ENCODE measurements at places on chromosomes 13 and 19.

DNA sequence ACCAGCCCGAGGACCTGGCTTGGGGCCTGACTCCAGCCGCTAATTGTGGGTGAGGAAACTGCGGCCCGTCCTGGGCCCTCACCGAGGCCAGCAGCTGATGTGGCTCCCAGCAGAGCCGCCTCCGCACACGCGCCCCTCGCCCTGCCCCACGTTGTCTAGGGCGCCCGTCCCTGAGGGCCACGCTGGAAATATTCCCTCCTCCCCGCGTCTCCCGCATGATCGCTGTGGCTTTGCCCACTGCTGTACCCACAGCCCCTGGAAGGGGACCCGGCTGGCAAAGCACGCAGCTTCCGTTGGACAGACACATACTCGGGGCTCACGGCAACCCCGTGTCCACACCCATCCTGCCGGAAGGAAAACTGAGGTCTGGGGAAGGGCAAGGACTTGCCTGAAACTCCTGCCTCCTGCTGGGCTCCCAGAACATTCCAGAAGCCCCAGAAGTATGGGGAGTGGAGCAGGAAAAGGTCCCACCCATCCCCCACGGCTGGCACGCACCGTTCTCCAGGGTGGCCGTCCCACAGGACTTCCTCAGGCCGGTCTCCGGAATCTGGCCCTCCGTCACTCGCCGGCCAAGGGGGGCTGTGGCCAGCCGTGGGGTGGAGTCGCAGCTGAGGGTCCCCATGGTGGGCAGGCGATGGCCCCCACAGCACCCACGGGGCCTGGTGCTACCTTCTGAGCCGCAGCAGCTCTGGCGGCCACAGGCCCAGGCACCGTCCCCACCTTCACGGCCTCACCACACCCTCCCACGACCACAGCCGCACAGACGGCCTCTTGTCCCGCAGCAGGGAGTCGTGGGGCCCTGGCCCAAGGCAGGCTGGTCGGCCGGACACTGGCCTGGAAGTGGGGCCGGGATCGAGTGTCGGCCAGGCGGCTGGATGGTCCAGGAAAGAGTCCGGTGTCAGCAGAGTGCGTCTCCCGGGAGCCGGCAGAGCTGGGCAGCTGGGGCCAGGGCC lies 13.6 kb upstream of the SHC2 start:
- no peak for DNase-seq

GRCh38 chr13:34017231-34017630 lies 199.3 kb downstream of the RFC3 start:
- no peak for DNase-seq

DNA sequence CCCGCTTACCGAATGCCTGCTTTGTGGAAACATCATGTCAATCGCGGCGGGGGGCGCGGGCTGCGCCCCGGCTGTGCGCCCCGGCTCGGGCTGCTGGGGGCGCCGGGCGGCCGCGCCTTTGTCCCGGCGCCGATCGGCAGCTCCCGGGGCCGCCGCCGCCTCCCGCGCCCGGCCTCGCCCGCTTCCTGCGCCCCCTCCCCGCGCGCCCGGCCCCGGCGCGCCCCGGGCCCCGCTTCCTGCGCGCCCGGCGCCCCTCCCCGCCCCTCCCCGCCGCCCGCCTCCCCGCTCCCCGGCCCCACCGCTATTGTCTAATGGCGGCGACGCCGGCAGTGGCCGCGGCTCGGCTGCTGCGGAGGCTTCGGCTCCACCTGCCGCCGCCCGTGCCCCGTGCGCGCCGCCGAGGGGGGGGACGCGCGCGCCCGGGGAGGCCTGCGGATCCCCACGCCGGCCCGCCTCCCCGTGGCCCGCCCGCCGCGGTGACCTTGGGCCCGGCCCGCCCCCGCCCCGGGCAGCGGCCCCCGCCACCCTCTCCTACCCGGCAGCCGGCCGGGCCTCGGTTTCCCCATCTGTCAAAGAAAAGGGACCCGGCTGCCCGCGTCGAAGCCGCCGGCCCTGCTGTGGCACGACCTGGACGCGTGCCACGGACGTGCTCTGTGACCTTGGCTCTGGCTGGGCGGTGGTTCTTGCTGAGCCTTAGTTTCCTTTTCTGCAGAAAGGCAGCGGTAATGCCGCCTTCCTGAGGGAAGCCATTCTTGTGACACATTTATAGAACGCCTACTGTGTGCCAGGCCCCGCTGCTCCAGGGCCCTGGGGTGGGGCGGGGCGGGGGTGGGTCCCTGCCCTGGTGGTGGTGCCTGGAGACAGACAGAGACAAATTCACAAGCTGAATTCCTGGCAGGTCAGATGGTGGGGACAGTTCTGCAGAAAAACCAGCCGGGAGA lies at the start of gene TLE5:
TSS of gene TLE5 (minus strand) at position 331 of the 941 bp plus-strand sequence. CDS start at position 36, 295 bp downstream.
- DNase-seq = no peak

DNA sequence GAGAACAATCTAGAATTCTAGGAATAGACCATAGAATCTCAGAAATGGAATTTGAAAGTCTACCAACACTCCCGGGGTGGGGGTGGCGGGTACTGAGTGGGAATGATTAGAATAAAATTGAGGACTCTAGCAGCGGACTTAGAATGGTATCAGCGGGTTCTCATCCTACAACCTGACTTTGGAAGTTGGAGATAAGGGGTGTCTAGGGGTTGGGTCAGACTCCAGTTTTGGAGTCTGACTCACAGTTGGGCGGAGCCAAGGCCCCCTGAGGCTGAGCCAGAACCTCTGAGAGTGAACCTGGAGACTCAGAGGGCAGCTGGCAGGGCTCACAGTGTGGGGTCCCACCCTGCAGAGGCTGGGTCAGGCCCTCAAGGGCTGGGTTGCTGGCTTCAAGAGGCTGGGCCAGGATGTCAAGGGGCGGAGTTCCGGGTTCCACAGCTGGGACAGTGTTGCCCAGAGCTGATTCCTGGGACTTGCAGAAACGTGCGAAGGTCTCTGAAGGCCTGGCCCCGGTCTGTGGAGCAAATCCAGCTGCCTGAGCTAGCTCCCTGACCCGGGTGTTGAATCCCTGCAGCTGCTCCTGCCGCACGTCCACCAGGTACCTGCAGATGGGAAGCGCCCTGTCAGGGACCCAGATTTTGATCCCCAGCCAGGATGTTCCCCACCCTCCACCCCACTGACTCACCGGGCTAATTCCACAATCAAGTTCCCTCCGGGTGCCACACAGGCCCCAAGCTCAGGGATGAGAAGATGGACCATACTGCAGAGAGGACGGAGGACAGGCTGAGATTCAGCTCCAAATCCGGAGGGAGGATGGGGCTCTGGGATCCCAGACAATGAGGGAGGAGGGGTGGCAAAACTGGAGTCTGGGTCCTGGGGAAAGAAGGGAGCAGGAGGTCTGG lies 1.6 kb upstream of the TNNI3 start:
- no peak for DNase-seq

DNA sequence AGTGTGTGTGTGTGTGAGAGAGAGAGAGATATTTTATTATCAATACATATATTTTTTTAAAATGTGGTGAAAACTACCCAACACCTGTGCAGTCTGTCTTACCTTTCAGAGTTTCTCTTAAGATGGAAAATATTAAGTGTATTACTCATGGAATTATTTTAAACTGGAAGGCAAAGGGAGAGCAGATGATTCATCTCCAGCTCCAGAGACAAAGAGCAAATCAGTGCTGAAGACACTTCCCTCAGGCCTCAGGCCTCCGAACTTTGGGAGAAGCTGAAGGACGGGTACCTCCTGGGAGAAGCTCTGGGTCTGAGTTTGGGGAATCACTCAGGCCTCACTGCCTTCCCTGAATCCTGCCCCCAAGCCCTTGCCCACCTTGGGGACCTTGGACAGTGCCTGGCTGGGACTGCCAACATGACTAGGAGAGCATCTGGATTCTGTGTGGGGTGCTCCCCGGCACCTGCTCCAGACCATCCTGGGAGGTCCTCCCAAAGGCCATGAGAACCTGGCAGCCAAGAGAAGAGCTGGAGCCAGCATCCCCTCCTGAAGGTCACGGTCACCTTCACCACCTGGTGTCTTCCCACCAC lies 170.4 kb upstream of the UBL3 start:
- no peak for DNase-seq

- DNase-seq = no peak
Observed at GRCh38 chr13:60170414-60170813, 6.7 kb upstream of the DIAPH3 start.

GRCh38 chr13:100511466-100511865 lies 77.1 kb downstream of the GGACT start:
- no peak for DNase-seq

GRCh38 chr13:80475718-80476117 lies 134.8 kb upstream of the SPRY2 start:
- DNase-seq = no peak

- DNase-seq = no peak
Observed at GRCh38 chr13:26423629-26424028, 133.9 kb upstream of the WASF3 start.

DNA sequence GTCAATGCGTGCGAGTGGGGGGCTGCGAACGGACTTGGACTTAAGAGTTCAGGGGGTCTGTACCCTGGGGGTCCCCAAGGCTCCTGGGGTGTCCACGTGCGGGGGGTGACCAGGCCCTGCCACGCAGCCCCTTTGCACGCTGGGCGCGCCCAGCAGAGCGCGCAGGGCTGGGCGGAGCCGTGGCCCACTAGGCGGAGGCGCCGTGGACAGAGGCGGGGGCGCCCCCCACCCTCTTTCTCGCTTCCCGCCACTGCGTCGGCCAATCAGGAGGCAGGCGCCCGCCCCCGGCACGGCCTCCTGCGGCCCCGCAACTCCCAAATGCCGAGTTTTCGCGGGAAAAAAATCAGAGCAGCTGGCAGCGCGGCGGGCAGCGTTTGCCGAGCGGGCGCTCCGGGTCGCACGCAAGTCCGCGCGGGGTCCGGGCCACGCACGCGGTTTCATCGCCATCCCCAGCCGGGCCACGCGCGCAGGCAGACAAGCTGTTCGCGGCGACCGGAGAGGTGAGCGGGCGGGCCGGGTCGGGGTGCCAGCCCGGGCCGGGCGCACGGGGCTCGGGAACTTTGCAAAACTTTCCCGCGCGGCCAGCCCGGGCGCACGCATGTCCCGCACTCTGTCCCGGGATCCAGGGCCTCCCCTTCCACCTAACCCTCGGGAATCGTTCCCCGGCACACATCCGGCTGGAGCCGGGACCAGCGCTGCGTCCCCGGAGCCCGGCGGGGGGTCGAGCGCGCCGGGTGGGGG lies at the start of gene UHRF1:
TSS of gene UHRF1 (plus strand) at position 346 of the 741 bp plus-strand sequence. CDS start 1,385 bp downstream, outside the sequence.
- DNase-seq = peak; percentile 42

GRCh38 chr13:97130190-97130589 lies 91.9 kb upstream of the MBNL2 start:
- DNase-seq = no peak

GRCh38 chr13:40379196-40379595 lies 287.2 kb downstream of the FOXO1 start:
- DNase-seq = no peak

DNA sequence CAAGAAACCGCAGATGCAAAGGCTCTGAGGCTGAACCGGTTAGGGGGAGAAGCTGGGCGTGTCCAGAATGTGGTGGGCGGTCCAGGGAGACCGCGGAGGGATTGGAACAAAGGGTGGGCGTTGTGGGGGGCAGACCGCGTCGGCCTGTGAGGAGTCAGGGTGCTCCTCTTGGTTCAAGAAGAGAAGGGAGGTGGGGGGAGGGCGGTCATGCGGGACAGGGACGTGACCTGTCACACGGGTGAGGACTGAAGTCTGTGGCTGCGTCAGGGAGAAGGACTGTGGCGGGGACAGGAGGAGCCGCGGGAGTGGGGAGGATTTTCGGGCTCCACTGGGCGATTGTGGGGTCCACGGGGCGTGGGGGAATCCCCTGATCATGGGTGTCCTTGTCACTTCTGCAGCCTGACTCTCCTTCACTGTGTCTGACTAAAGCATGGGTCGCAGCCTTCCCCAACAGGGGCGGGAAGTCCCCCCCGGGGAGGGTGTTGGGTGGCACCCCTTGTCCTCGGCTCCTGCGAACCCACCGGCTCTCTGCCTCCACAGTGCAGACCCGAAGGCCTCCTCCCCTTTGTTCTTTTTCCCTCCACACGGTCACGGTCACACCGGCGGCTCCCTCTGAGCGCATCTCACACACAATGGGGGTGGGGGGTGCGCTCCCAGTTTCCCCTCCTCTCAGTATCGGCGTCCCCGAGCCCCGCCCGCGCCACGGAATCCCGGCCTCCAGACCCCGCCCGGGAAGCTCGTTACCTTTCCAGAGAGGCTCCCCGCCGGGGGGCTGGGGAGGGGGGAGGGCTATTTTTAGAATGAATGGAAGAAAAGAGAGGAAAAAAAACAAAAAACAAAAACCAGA lies 16.4 kb upstream of the KCNN1 start:
- DNase-seq = peak; percentile 21

GRCh38 chr13:22014469-22014868 lies 343.6 kb downstream of the FGF9 start:
- DNase-seq = no peak

GRCh38 chr13:112619730-112620631 lies 32.0 kb upstream of the TUBGCP3 start:
- peak; percentile 74 for DNase-seq

GRCh38 chr13:52849291-52850071 lies 1.0 kb upstream of the PCDH8 start:
- DNase-seq = peak; percentile 51

- DNase-seq = no peak
Observed at GRCh38 chr19:1167687-1168571, 6.1 kb downstream of the SBNO2 start.

GRCh38 chr13:48505012-48505411 lies 27.9 kb downstream of the RCBTB2 start:
- no peak for DNase-seq

GRCh38 chr19:16002406-16003384 lies 53.9 kb downstream of the OR10H4 start:
- DNase-seq = no peak

- no peak for DNase-seq
Observed at GRCh38 chr19:45087531-45087930, 5.4 kb upstream of the PPP1R37 start.

DNA sequence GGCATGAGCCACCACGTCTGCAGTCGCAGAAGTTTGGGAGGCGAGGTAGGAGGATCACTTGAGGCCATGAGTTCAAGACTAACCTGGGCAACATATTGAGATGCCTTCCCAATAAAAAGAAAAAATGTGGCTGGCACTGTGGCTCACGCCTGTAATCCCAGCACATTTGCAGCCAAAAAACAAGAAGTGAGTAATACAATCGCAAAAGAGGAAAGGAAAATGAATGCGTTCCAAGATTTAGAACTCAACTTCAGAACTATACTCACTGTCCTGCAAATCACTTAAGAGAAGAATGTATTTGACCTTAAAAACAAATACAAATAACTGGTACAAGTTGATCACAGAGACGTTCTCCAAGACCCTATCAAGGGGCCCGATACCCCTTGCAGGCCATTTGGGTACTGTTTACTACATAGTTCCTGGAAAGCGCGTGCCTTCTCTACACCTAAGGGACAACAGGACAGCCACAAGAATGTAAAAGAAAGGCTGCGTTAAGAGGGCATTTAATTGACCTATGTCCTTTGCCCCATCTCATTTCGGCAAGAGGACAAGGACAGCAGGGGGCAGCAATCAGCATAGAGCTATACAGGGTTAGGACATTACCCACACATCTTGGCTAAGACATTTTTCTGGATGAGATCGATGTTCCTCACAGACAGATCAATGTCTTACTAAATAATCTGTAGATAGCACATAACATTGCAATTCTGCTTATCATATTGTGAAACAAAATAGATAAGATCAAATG lies 41.3 kb downstream of the FLT3 start:
- peak; percentile 10 for DNase-seq
